ENCODE measurements at places on chromosomes 6 and 20.

GRCh38 chr20:16107172-16107870 lies 465.9 kb downstream of the KIF16B start:
- no peak for DNase-seq

GRCh38 chr6:2449572-2449940 lies 204.2 kb upstream of the GMDS start:
- DNase-seq = no peak

DNA sequence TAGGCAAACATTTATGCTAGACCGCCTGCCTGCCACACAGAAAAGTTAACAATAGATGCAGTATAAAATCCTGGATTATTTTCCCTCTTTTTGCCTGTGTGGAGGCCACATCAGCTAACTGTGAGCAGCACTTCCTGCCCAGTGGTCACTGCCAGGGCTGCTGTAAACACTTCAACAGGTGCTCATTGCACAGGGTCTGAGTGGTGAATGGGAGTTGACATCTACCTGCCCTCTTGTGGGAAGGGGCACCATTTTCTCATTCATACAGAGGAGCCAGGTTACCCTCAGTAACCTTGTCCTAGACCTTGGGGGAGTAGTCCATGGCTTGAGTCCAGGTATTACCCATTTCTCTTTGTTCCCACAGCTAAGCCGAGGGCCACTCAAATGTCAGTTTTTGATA lies 235.3 kb downstream of the TMEM242 start:
- DNase-seq = no peak

DNA sequence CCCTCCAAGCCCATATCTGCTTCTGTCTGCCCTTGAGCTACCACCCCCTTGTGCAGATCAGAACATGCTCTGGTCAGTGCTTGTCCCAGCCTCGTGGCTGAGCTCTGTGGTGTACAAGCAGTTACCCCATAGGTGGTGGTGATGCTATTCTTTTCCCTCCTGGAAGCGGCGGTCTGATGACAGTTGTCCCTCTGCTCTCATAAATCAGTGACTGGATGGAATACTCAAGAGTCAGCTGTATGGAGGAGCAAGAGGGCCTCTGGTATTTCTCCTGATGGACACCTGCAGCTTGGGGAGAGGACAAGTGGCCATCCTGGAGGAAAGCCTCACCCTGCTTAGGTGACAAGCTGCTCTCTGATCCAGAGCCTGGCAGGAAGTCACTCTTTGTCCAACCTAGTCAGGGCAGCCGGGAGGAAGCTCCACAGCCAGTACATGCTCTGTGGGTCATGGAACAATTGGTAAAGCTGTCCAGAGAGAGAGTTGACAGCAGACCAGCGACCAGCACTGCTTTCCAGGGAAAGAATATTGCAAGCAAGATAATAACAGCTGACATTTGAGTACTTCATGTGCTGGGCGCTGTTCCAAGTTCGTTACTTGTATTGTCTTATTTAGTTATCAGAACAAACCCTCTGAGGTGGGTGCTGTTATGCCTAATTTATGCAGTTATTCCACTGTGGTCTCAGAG lies 47.1 kb downstream of the SCAND1 start:
- no peak for DNase-seq

- DNase-seq = peak; percentile 9
These were observed 245.3 kb downstream of the OGFRL1 start for GRCh38 chr6:71533939-71534379.

DNA sequence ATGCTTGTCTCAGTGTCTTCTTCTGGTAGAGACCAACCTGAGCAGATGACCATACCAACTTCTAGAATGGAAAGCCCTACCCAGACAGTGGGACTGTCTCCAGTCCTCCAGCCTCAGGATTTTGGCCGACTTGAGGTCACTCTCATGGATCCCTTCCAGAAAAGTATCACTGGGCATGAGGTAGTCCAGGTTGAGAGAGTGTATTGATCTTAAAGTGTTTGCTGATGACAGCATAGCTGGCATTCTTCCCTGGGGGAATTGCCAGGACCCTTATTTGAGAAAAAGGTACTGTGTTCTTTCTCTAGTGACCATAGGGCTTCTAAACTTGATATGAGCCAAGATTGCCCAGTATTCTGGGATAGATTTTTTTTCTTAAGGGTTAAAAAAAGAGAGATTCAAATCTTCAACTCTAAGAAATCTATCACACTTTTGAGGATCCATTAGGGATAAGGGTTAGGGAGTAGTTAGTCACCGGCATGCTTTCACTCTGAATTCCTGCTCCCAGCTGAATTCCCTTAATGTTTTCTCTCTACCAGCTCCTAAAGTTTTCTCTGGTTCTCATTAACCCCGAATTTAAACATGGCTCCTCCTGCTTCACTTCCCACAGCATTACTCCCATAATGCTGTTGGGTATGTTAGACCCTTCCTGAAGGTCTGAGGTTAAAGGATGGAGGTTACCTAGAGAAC lies 73.6 kb upstream of the FLRT3 start:
- DNase-seq = no peak

- no peak for DNase-seq
These were observed 35.3 kb downstream of the YTHDF1 start for GRCh38 chr20:63180569-63181185.

- no peak for DNase-seq
These were observed 3.1 kb downstream of the LRP11 start for GRCh38 chr6:149860834-149861602.

DNA sequence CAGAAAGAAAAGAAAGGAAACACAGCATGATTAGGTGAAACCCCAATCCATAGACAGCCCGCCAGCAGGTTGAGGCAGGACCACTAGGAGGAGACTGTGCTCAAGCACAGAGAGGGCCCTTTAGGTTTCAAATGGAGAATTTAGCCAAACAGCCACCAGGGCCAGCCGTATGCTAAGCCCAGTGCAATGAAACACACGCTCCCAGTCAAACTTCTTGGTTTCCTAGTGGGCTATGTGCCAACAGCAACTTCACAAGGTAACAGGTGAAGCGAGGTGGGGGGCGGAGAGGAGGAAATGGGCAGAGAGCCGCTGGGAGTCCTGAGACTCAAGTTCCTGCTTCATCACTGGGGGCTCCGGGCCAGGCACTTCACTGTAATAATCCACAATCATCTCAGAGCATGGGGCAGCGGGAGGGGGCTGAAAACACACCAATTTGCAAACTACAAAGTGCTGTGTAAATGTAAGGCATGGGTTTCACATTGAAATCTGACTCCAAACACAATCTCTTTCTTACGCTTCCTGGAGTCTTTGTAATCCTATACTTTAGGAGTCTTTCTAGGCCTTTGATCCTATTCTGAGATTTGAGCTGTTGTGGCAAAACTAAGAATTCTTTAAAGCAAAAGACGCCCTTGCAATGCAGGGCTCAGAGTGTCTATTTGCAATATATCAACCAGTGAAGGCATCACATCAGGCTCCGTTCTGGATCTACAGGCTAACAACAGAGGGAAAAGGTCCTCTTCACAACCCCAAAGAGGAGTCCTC lies 117.3 kb downstream of the OPRM1 start:
- no peak for DNase-seq

DNA sequence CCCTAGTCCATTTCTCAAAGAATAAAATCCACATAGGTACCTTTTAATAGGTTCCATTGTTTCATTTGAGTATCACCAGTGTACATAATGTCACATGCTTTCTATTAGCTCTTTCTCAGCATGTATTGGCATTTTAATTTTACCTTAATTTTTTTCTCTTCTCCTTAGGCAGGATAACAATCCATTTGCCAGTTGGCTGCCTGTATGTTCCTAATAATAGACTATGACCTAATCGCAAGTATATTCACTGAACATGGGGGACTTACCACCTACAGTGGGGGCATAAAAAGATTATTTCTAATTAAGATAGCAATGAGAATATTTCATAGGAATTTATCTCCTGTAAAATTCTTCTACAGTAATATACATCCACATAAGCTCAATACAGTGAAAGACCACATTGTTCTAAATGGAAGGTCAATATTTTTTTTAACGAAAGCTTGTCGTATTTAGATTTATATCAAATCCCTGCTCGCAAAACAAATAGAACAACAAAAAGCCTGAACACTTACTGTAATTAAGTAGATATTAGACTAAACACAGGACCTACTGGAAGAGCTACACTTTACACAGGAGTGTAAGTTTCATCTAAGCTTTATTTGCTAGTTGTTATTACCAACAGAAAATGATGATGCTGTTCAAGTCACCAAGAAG lies 76.4 kb downstream of the OGFRL1 start:
- no peak for DNase-seq

- DNase-seq = no peak
These were observed at the start of gene KCNB1 for GRCh38 chr20:49482621-49483017. Gene KCNB1 (minus strand): TSS chr20:49482668. CDS start chr20:49482480, 188 bp downstream.

DNA sequence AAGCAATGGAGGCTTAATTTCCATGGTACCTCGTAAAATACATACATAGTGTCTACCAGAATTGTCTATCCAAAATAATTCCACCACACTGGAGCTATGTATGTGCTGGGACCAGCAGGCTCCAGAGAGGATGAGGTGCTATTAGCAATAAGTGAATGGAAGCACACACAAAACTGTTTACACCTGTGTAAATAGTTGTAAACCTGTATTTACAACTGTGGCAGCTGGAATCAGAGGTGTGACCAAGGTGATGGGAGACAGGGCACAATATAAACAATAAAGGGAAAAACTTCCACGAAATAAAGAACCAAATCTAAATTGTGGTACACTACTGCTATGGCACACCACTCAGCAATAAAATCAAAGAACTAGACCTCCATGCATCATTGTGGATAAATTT lies 14.4 kb downstream of the RARS2 start:
- no peak for DNase-seq

DNA sequence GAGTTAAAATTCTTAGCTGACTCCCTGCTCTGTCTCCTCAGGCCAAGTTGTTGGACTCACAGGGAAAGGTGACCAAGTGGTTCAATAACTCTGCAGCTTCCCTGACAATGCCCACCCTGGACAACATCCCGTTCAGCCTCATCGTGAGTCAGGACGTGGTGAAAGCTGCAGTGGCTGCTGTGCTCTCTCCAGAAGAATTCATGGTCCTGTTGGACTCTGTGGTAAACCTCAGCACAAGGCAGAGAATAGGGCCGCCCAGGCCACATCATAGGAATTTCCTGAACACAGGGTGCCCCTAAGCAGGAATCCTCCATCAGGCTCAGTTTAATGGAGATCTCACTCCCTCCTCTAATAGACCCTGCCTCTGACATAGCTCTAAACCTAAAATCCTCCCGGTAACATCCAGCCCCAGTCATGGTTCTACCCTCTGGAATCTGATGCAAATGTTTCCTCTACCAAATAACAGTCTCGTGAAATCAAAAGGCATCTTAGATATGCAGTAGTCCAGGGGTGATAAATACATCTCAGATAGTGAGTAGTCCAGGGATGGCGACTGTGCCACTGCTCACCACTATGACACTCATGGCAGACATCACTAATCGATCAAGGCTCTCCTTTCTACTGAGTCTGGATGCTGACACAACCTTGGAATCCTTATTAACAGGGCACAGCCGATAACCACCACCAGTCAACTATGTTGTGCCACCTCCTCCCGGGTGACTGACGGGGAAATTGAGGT lies 18.3 kb downstream of the BPIFB1 start:
- no peak for DNase-seq

DNA sequence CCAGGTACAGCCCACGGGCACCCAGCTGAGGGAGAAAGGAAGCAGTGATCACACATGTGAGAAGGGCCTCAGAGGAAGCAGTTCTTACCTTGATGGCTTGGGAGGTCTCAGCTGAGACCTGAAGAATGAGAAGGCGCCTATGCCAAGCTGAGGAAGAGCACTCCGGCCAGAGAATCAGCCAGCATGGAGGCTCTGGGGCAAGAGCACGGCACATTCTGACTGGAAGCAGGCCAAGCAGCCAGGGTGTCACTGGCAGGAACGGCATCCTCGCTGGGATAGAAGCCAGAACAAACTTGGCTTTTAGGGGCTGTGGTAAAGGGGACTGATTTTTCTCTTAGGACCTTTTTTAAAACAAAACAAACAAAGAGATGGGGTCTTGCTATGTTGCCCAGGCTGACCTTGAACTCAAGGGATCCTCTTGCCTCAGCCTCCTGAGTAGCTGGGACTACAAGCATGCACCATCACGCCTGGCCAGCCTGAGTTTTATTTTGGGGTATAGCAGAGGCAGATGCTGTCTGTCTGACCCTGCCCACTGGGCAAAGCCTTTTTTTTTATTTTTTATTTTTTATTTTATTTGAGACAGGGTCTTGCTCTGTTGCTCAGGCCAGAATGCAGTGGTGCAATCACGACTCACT lies 17.6 kb downstream of the GHRH start:
- no peak for DNase-seq

- DNase-seq = peak; percentile 89
These were observed 62.6 kb downstream of the FAM50B start for GRCh38 chr6:3911614-3912336.

- DNase-seq = no peak
These were observed 64.4 kb downstream of the SMPDL3A start for GRCh38 chr6:122853259-122853995.

- DNase-seq = peak; percentile 95
These were observed at the start of gene AGPAT4 for GRCh38 chr6:161273752-161274487. Gene AGPAT4 (minus strand): TSS chr6:161274061. CDS start chr6:161232213, 41,848 bp downstream.

GRCh38 chr20:38303908-38304379 lies at the start of gene BPI:
Gene BPI (plus strand): TSS chr20:38304156. CDS start chr20:38304224, 68 bp downstream.
- no peak for DNase-seq

DNA sequence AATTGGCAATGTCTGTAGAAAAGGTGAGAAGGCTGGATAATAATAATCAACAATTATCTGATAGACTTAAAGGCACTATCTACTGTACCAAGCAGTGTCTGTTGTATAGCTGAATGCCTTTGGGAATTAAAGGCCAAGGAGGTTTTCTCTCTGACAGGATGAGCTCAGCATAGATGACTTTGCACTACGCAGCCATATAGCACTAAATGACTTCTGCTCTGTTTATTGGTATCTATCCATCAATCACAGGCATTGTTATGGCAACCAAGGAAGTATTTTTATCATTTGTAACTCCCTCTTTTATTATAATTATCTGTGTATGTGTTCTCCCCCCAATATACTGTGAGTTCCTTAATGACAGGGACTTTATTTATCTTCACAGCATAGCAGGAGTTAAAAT lies 654.3 kb downstream of the PHF3 start:
- DNase-seq = no peak

DNA sequence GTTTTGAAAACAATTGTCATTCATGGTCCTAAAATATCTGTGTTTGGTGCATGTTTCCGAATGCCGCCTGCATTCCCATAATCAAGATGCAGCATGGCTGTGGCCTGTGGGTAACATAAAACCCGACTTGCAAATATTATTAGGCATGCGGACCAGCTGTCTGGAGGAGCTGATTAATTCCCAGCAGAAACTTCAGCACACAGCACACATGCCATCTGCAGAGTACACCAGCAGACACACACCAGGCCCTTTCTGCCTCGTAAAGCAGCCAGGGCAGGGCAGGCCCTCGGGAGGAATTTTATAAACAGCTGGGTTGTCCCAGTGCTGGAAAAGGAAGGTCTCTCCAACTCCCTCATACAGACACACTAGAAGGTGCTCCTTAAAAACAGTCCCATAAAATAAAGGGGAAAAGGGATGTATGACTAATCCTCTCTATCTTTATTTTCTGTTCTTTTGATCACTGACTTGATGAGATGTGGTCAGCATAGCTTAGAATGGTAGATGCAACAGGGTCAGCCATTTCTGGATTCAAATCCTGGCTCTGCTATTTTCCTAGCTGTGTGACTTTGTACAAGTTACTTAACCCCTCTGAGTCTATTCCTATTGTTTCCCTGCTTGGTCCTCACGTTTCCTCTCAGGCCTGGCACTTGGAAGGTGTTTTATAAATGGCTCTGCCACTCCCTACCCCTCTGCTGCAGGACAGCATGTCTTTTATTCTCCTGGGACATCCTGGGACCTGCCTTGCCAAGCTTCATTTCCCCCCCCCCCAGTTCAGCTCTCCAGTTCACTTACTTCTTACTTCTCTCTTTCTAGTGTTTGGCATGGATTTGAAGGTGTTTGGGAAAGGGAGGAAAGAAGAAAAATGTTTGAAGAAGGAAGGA lies 85.9 kb upstream of the TRAF3IP2 start:
- no peak for DNase-seq

GRCh38 chr6:19394051-19394450 lies 443.1 kb upstream of the ID4 start:
- DNase-seq = no peak

All from RCC 7860 (cell line).